Activated CD4-positive, CD25-positive, alpha-beta regulatory T cell treated with anti-CD3 and anti-CD28 coated beads, Interleukin-2, amount 50 U/mL, for 24 hours (primary cell): ENCODE measurements at places on chromosomes 12 and 14.

- no peak for ATAC-seq
Observed at GRCh38 chr12:110656071-110656655, 32.8 kb downstream of the HVCN1 start.

GRCh38 chr12:84913129-84913515 is 523 bp upstream of the SLC6A15 start:
- ATAC-seq, result no peak

DNA sequence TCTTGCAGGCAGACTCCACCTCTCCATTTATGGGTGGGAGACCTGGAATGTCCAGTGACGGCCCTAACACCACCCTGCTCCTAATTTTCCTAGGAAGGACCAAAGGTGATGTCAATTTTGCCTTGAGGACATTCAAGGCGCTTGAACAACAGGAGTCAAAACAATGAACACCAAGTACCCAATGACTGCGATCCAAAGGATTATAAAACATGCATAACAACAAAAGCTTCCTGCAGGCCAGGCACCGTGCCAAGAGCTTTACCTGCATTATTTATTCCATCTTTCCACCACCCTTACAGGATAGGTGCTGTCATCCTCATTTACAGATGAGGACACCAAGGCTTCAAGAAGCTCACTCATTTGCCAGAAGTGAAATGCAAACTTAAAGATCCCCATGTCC is 15.2 kb upstream of the FOXN3 start:
- ATAC-seq, result no peak

DNA sequence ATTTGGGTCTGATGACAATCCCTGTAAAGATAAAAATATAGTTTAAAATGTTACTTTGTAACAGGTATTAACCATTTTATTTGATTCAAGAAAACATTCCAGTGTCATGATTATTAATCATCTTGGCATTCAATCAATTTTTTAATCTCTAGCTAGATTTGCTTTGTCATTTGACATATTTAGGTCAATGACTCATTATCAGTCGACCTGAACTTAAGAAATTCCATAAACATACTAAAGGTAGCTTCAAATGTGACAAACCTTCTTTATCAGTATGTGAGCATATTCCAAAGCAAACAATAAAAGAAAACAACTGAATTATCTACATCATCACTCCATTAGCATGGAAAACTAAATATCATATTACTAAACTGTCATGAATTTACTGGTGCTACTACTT is 50.8 kb upstream of the CDKL1 start:
- no peak for ATAC-seq

GRCh38 chr12:119060847-119061796 is 79.8 kb downstream of the SRRM4 start:
- ATAC-seq, result no peak

GRCh38 chr12:64042911-64043310 is 179.2 kb downstream of the KICS2 start:
- no peak for ATAC-seq

DNA sequence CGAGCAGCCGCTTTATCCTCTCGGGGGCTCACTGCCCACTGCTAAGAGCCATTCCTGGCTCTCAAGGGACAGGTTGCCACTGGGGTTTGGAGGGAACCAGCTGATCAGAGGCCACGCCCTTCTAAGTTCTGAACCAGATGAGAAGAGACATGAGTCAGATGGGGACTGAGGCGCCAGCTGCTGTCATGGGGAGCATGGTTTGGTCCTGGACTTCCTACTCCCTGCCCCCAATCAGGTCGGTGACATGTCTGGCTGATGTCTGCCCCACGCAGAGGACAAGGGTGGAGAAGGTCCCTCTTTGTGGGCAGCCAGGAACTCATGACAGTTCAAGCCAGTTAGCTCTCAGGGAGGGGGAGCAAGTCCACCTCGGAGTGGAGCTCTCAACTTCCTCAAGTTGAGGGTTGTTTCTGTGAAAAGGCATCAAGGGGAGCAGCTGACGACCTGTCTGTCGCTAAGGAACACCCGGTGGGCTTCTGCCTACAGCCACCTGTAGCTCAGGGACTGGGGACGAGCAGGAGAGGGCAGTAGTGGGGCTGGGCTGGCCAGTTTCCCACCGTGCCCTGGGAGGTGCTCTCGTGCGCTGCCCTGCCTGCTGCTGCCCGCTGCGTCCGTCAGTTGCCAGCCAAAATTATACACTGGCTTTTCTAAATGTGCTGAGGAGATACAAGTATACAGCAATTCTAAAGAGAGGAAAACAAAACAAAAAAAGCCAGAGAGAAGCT is 20.5 kb downstream of the PSMC1 start:
- no peak for ATAC-seq

DNA sequence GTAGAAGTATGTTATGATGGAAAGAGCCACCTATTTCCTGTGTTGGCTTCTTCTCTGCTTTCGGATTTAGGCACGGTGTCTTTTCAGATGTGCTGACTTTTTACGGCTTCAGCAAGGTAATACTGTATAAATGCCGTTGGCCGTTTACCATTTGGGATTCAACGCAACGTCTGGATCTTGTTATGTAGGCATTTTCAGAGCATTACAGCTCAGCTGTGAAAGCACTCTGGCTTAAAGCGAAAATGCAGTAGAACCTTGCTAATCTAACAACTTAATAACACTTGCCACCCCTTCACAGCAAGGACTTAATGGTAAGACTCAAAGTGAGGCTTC is 229.9 kb downstream of the EFCAB11 start:
- peak; percentile 10 for ATAC-seq

GRCh38 chr12:115267891-115268290 is 583.9 kb upstream of the TBX3 start:
- ATAC-seq, result no peak

DNA sequence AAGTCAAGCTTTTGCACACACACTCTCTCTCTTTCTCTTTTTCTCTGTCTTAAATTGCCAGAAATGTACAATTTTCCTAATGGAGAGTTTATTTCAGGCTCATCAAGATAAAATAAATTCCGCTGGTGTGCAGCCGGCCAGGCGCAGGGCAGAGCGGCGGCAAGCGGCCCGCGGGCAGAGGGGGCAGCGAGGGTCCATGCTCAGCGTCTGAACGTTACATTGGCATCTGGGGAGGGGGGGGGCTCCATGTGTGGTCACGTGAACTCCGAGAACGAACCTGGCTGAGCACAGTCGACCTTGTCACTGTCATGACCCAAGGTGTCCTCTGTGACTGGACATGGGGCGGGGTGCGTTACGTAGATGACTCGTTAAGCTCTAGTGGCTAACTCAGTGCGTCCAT is 23.8 kb upstream of the FZD10 start:
- no peak for ATAC-seq
